ENCODE measurements at places on chromosomes 1 and 21.

GRCh38 chr1:54167422-54168139 is 14.8 kb upstream of the CDCP2 start:
- DNase-seq, result no peak

DNA sequence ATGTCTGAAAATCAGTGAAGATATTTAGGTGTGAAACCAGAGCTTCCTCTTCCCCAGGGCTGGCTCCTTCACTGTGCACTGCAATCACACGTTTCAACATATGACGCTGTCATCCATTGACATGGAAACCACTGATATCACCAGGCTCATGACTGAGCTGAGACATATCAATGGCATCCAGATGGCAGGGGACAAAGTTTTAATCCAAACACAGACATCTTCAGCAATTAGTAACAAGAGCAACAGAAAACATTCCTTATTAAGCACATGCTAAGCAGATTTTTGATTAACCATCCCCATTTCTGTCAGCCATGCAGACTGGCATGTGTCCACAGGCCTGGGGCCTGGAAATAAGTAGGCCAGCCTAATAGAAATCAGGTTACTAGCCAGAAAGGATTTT is 108.0 kb upstream of the ADAR start:
- DNase-seq, result no peak

GRCh38 chr1:151733126-151733525 is 11.8 kb downstream of the RIIAD1 start:
- DNase-seq, result no peak

DNA sequence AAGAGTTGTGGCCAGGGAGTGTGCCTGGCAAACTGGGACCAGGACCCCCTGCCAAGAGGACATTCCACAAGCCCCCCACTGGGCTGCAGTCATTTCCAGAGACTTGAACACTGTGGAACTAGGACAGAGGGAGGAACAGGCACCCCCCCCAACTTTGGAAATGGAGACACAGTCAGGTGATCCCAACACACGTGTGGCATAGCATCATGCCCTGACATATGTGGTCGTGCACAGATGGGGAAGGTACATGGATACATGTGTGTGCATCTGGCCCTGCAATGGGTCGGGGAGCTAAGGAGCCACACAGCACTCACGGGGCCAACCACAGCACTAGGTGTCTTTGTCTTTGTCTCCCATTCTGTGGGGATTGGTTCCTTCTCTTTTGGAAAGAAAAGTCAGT is 6.6 kb upstream of the TFF3 start:
- no peak for DNase-seq

DNA sequence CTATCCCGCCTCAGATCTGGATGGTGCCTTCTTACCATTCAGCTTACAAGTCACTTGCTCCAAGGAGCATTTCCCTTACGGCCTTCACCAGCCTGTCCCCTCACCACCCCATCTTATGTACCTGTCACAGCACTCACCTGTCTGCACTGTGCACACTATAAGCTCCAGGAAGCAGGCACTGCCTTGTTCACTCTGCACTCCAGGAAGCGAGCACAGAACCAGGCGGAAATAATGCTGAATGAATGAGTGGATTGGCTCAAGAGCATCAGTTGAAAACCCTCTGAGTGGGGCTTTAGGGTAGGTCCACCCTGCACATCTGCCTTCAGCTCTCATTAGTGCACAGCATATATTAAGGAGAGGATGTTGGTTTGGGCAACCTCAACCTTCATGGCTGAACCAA is 8.9 kb upstream of the RYR2 start:
- DNase-seq, result no peak

DNA sequence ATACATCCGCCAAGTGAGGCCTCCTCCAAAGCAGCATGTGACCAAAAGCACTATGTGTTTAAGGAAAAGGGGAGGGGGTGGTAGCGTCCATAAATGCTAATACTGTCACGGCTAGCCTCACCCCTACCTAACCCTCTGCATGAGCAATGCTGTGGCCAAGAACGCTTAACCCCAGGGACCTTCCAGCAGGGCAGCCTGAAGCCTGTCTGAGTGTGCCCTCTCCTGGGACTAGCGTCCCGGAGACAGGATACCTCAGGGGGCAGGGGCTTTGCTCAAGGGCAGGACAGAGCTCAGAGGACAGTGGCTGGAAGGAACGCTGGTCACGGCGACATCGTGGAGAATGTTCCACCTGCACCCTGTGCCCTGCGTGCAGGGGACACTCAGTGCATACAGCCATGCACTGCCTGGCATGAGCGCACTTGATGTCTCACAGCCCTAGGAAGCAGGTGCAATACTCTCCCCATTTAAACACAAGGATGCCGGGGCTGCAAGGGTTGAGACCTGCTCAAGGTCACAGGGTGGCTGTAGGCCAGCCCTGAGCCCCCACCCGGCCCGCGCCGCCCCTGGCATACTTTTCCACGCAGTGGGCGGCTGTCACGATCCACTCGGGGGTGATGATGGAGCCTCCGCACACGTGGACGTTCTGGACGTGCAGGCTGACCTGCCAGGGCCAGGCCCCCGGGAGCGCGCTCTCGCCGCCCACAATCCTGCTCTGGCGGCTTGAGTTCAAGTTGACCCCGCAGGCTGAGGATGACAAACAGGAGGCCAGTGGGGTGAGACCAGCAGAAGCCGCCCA is 35.0 kb downstream of the TMPRSS2 start:
- DNase-seq, result no peak

- no peak for DNase-seq
These were observed 343.6 kb downstream of the NPHP4 start for GRCh38 chr1:5648410-5649165.

DNA sequence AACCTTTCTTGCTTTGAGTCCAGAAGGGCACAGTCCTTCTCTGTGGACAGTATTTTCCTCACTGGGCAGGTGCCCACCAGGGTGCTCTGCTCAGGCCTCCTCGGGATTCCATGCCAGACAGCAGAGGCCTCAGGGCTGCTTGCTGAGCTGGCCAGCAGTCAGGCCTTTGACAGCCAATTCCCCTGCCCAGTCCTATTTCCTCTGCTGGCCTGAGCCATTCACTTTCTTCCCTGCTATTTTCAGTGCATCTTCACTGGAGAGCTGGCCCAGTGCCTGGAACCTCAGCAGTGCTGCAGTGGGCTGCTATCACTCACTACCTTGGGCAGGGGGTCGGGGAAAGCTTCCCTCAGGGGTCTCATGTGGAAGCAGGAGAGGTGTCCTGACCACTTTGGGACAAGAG is 33.2 kb downstream of the KCNA10 start:
- DNase-seq, result no peak

- peak; percentile 83 for DNase-seq
These were observed 172.6 kb downstream of the APP start for GRCh38 chr21:25997788-25998611.

GRCh38 chr1:57162607-57163261 is 196.9 kb upstream of the C8B start:
- no peak for DNase-seq

DNA sequence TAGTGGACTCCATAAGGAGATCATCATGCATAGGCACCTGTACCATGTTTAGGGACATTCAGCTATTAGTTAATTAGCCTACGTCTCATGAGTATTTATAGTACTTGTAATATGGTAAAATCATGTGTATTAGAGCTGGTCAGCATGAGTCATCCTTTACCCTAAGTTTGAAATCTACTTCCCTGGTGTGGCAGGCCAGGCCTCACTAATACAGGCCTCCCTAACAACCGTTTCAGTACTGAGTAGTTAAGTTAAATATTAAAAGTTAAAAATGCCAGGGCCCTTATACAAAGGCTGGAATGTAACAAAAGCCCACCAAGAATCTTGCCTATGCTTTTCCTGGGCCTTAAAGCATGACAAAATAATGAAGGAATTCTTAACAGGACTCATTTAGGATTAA is 356.3 kb upstream of the DPYD start:
- DNase-seq, result no peak

GRCh38 chr1:50879137-50879536 is 80.9 kb downstream of the FAF1 start:
- no peak for DNase-seq

GRCh38 chr1:172322219-172323061 is 98.0 kb upstream of the C1orf105 start:
- no peak for DNase-seq

- DNase-seq, result no peak
These were observed 33.5 kb upstream of the SSBP3 start for GRCh38 chr1:54439550-54440223.

GRCh38 chr1:20086800-20087199 is 16.8 kb downstream of the PLA2G5 start:
- no peak for DNase-seq

DNA sequence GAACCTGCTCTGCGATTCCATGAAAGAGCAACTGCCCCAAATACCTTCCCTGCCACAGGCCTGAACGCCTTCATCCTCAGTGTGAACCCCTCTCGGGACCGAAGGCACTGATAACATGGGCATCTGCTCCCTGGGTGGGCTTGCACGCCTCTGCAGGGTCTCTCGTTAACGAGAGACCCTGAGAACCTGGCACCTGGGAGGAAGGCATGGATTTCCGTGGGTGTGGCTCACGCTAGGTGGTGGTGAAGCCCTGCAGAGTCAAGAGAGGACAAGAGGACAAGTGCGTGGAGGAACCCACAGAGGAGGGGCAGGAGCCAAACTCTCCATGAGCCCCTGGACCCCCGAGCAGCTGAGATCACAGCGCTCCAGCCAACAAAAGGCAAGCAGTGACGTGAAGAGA is 26.8 kb upstream of the COL6A2 start:
- no peak for DNase-seq

DNA sequence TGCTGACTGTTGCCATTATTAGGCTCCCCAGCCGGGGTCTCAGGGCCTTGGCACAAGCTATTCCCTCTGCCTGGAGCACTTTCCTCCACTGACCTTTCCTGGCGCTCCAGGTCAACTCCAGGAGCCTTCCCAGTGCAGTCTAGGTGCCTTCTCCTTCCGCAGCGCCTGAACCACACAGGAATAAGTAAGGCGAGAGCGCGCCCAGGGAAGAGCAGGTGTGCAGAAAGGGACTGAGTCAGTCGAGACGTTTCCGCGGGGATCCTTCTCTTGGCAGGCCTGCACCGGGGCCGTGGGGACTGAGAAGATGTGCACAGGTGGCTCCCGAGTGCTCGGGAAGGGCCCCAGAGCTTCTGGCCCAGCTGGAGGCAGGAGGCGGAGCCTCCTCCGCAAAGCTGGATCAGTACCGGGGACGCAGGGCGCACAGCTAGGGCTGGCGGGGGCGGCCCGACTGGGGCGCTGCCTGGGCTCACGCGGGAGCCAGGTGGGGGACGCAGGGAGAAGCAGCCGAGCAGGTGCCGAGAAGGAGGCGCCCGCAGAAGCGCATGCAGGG is 765 bp upstream of the BMP8A start:
- no peak for DNase-seq

GRCh38 chr1:66563094-66563800 is 29.3 kb downstream of the SGIP1 start:
- peak; percentile 35 for DNase-seq

DNA sequence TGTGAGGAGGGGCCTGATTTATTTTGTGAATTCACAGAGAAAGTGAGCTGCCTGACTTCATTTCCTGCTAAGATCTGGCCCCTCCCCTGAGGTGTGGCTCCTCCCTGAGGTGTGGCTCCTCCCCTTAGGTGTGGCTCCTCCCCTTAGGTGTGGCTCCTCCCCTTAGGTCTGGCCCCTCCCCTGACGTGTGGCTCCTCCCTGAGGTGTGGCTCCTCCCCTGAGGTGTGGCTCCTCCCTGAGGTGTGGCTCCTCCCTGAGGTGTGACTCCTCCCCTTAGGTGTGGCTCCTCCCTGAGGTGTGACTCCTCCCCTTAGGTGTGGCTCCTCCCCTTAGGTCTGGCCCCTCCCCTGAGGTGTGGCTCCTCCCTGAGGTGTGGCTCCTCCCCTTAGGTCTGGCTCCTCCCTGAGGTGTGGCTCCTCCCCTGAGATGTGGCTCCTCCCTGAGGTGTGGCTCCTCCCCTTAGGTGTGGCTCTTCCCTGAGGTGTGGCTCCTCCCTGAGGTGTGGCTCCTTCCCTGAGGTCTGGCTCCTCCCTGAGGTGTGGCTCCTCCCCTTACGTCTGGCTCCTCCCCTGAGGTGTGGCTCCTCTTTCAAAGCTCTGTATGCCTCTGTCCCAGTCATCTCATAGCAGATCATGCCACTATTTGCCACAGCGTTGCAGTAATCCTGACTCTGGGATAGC is 26.9 kb upstream of the LRRC3 start:
- no peak for DNase-seq

- DNase-seq, result no peak
These were observed 87.0 kb upstream of the MAGI3 start for GRCh38 chr1:113303267-113303666.

- no peak for DNase-seq
These were observed 64.6 kb downstream of the KDM1A start for GRCh38 chr1:23083714-23084480.

DNA sequence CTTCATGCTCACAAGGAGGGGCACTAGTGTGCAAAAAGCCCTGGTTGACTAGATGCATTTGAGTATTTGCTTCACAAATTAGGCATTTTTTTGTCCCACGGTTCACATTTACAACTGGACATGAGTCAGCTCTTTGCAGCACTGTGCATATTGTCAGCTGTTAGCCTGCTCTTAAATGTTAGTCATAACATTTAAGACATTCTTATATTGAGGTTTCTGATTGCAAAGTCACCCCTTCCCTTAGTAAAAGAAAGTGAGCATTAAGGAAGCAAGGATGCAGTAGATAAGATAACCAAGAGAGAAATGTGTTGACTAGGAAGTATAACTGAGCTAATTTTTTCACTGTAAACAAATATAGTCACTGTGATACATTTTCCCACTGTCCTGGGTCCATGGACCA is 132.6 kb upstream of the CTTNBP2NL start:
- no peak for DNase-seq

GRCh38 chr1:206734499-206735142 is 36.0 kb upstream of the IL19 start:
- DNase-seq, result no peak

DNA sequence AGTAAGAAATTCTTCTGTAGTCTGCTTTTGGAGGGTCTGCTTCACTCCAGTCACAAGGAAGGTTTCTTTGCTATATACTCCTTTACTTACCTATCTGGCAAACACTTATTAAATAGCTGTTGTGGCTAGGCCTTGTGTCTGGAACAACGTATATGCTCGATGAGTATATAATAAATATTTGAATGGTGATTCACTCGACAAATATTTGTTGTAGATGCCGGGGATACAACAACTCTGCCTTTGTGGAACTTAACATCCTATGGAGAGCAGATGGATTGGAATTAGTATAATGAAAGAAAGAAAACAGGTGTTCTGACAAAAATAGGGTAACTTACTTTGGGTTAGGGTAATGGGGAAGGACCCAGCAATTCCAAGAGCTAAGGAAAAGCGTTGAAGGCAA is 31.1 kb downstream of the KPNA6 start:
- DNase-seq, result no peak

DNA sequence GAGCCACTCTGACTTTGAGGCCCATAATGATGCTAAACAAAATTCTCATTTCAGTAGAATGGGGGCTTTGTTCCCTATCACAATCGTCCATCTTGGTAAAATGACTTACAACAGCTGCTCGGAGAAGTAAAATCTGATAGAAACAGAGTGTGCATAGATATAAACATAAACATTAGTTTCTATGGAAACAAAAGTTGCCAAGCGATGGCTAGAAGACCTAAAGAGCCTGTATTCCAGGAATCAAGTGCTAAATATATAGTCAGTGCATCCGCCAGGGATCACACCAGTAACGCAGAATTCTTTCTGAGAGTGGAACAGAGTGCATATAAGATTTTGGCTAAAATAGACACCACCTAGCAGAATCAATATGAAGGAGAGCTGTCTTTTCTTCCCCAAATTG is 91.2 kb upstream of the KAZN start:
- DNase-seq, result no peak
